Kidney epithelial cell (primary cell): ENCODE measurements at places on chromosomes 1 and 21.

- no peak for DNase-seq
Observed at GRCh38 chr21:41216486-41216885, 48.5 kb downstream of the BACE2 start.

DNA sequence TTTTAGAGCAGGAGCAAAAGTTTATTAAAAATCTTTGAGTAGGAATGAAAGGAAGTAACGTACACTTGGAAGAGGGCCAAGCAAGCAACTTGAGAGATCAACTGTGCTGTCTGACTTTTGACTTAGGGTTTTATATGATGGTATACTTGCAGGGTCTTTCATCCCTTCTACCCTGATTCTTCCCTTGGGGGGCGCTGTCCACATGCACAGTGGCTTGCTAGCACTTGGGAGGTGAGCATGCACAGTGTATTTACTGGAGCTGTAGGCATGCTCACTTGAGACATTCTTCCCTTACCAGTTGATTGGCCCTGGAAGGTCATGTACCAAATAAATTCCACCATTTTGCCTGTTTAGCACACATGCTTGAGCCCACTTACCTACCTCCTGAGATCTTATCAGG lies 1001.3 kb upstream of the ADGRL2 start:
- no peak for DNase-seq

DNA sequence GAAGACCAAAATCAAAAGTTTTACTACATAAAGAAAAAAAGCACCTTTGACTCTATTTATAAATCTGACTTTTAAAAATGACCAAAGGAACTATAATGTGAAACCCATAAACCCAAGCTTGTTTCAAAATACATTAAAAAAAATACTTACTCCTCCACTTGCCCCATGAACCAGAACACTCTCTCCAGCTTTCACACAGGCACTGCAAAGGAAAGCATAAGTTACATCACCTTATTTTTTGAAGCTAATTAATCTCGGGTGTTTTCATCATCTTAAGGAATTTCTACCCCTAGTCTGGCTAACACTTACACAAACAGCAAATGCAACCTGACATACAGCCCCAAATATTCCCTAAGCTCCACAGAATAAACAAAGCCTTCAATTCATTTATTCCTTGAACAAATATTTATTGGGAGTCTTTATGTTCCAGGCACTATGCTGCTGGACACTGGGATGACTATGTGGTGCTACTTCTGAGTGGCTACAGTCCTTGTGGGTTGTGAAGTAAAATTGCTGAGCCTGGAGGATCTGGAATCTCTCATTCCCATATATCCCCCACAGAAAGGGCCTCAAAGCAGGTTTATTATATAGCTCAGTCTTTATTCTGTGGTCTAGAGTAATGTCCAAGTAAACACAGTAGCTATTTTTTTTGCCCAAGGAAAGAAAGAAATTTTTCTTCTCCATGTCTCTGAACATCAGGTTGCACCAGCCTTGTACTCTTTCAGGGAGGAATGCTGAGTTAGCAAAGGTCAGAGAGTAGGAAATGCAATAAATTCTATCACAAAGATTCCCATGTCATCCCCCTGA lies 18.2 kb downstream of the CRYZ start:
- DNase-seq: no peak

DNA sequence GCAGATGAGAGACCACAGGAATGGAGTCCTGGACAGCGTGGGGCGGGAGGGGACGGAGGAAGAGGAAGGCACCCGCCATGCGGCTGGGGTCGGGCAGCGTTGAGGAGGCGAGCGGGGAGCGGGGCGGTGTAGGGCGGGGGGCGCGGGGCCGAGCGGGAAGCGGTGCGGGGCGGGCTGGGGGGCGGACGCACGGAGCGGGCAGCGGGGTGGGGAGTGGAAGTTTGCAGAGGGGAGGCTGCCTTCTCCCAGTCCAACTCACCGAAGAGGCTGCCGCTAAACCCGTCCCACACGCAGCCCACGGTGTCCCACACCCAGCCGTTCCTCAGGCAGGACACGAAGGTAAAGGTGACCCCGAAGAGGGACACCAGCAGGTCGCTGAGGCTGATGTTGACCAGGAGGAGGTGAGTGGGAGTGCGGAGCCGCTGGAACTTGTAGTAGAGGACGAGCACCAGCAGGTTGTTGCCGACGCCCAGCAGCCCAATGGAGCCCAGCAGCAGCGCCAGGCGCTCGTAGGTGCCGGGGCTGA lies 483 bp downstream of the CHML start:
- no peak for DNase-seq

GRCh38 chr1:210321552-210321951 lies 7.2 kb upstream of the HHAT start:
- no peak for DNase-seq

DNA sequence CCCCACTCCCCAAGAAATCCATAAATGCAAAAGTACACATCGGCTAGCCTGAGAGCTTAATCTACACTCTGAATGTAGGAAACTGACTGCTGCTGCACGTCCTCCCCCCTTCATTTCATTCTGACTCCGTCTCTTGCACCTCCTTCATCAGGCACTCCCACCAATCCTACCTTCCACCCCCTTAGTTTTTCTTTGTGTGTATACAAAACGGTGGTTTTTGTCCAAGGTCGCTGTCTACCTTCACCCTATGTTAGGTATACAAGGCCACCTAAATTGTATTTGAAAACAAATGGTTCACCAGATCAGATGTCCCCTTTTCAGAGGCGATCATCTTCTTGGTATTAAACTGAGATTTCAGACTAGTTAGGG lies 1.9 kb downstream of the WDR26 start:
- DNase-seq: no peak

GRCh38 chr1:106698660-106699059 lies 357.8 kb upstream of the PRMT6 start:
- DNase-seq: no peak

GRCh38 chr1:17579951-17580939 lies 40.7 kb downstream of the ARHGEF10L start:
- no peak for DNase-seq

- no peak for DNase-seq
Observed at GRCh38 chr1:109509176-109510134, at the start of gene AMIGO1. Gene AMIGO1 (minus strand): TSS chr1:109509727. CDS start chr1:109508912, 815 bp downstream.

DNA sequence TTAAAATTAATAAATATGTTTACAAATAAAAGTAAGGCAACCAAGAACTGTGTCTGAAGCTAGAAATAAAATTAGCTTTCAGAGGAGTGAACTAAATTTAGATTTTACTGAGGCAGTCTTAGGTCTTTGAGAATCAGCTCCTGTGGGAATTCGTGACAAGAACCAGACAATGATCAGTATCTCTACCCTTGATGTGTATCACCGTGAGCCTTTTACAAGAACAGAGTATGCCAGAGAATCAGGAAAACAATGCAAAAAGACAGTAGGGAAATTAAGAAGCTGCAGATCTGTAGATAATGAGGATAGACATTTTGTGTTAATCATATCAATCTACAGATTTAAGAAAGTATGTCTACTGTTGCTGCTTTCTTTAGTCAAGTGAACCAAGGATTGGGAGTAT lies 351.0 kb downstream of the COL11A1 start:
- no peak for DNase-seq

DNA sequence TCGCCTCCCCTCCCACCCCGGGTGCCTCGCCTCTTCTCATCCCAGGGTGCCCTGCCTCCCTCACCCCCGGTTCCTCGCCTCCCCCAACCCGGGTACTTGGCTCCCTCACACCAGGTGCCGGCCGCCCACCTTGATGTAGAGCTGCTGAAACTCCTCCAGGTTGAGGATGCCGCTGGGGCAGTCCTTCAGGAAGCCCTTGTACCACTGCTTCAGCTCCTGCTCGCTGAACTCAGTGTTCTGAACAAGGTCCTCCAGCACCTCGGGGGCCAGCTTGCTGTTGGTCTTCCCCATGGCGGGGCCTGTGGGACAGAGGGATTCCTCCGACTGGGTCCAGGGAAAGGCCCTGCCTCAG lies 6.9 kb downstream of the HPCAL4 start:
- DNase-seq: no peak

DNA sequence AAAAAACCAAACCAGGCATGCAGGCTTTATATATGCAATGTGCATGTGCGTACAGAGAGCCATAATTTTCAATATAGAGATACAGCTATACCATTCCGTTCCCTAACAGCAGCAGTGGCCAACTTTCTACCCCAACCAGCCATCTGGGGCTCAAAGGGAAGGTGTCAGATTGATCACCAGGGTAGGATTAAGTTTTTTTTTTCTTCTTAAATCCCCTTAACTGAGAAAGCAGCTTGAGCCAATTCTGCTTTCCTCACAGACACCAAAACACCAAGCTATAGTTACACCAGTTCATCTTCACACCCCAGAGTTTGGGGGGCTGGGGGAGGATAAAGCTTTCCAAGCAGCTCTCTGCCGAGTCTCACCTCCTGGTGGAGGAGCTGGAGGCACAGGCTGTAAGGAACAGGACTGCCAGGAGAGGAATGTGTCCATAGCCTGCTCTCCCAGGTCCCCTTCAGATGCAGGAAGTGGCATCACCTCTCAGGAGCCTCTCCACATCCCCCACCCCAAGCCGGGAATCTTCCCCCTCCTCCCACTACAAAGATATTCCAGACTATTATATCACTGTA lies 87.9 kb downstream of the SSBP3 start:
- no peak for DNase-seq

DNA sequence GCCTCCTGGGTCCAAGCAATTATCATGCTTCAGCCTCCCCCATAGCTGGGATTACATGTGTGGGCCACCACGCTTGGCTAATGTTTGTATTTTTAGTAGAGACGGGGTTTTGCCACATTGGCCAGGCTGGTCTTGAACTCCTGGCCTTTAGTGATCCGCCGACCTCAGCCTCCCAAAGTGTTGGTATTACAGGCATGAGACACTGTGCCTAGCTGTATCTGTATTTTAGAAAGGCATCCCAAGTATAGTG lies 69.3 kb downstream of the NKAIN1 start:
- DNase-seq: no peak

DNA sequence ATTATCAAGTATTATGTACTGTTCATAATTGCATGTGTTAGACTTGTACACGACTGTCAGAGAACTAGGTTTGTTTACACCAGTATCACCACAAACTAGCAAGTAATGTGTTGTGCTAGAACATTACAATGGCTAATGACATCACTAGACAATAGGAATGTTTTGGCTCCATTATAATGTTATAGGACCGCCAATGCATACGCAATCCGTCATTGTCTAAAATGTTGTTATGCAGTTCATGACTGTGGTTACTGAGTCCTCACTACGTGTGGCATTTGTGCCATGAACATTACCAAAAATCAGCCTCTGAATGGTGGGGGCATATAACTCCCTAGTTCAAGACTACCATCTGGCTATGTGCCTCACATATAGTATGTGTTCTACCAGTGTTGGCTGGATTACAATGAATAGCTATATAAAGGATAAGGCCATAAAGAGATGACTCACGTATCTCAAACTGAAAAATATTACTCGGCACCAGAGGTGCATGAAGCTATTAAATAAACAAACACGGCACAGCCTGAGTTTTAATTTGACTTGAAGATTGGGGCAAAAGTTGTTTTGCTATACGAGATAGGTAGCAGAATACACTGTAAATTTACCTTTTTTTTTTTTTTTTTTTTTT lies 89.1 kb upstream of the COL24A1 start:
- no peak for DNase-seq

DNA sequence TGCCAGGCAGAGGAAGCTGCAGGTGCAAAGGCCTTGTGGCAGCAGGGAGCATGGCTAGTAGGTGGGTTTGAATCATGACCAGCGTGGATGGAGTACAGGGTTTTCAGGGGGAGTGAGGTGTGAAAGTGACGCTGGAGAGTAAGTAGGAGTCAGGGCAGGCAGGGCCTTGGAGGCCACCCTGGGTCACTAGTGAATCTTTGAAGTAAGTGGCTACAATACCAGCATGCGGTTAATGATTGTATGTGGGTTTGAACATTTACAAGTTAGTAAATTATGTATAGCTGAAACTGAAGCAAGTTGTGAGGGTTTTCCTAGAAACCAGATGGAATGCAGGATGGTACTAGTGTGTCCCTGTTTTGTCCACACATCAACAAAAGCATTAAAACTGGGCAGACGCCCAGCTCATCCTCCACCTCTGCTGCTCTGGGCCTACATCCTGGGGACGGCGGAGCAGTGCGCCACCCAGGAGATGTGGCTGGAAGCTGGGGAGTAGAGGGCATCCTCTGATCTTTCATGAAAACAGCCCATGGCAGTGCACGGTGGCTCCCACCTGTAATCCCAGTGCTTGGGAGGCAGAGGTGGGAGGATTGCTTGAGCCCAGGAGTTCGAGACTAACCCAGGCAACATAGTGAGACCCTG lies 41.2 kb upstream of the B3GALNT2 start:
- DNase-seq: peak; percentile 10

DNA sequence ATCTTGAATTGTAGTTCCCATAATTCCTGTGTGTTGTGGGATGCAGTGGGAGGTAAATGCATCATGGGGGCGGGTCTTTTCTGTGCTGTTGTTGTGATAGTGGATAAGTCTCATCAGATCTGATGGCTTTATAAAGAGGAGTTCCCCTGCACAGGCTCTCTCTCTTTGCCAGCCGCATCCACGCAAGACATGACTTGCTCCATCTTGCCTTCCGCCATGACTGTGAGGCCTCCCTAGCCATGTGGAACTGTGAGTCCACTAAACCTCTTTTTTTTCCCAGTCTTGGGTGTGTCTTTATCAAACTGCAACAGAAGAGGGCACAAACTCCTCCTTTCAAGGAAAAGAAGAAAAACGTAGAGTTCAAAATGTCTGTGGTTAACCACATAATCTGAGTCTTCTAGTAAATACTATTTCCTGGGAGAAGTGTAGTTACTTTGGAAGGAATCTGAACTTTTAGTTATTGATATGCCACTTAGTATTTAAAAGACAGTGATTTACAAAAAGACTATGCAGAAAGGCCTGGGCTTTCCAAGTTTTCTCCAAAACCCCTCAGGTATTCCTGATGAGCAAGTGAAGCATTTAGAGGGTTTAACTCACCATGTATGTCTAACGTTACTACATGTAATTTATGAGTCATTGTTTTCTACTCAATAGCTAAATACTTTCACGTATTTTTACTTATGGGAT lies 10.0 kb downstream of the ADAMTS1 start:
- no peak for DNase-seq

DNA sequence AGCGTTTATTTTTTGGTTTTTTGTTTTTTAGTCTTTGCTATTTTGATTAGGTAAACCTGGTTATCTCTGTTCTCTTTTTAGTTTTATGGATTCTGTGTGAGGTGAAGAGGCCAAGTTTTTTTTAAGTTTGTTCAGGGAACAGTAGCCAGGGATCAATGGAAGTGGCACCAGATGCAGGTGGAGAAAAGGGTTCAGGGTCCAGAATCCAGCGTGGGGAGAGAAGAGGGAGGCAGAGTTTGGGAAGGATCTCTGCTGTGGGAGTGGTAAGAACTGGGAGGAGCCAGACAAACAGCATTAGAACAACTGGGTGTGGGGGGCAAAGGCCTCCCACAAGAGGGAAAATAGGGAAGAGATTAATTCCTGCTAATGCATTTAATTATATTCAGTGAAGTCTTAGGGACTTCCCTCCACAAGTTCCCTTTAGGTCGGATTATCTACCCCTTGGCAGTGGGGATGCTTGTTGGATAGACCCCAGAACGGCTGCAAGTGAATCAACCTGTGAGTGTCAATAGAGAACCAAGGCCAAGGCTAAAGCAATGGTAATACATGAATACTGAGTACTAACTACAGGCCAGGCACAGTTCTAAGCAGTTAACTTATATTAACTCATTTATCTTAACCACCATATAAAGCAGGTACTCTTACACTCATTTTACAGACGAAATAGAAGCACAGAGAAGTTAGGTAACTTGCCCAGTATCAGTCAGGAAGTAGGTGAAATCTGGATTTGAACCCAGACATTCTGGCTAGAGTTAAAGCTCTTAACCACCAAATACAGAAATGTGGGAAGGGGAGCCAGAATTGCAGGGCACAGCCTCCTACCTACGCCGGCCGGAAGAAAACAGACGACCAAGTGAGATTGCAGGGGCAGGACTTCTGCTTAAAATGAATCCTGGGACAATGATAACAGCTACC lies 498 bp downstream of the GNAT2 start:
- no peak for DNase-seq
